ENCODE measurements at places on chromosomes 5 and 9. TPM values are rescaled to one million over a fixed set of nuclear protein-coding genes. Genes with fewer than 3 reads are reported as not detected.

Gene CCNO
- total RNA-seq, result 3.8 TPM

DNA sequence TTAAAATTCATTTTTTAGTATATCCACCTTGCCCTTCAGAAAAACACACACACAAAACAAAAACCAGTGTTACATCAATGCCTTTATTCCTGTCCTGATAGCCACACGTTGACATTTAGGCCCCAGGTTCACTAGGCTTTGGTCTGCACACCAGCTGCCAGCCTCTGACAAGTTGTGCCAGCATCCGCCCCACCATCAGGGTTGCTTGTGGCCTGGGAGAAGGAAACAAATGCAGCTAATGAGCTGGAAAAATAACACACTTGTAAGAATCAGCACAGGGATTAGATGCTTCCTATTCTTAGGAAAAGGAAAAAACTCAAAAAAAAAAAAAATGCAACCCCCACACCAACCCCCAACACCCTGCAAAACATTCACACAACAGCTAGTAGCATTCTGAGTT is 404.0 kb upstream of the GRIA1 start:
- H3K27ac ChIP-seq, result no peak overlapping the region

Gene GHR
- 0.87 TPM for total RNA-seq

DNA sequence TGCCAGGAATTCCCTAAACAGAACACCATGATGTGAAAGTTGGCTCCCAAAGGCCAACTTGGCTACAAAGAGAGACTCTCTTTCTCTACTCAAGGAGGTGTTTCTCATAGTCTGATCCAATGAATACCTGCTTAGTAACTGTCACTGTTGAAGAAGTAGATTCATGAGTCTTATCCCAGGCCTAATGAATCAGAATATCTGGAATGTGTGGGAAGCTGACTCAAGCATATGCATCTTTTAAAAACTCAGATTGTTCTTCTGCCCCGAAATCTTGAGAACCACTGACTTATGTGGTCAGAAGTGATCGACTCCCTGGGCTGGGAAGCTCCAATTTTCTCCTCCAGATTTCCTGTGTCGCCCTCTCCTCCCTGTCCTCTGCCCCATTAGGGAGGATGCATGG is 345.6 kb downstream of the PLK2 start:
- no peaks in the 10 kb centered on the region for H3K27me3 ChIP-seq
- H3K4me1 ChIP-seq, result no peaks in the 10 kb centered on the region
- no peak for DNase-seq
- H3K27ac ChIP-seq, result no peak overlapping the region
- no peak overlapping the region for H3K4me3 ChIP-seq
- H3K36me3 ChIP-seq, result no peaks in the 10 kb centered on the region

Gene SKP2
- 20.3 TPM for total RNA-seq

Gene IL4
- total RNA-seq, result not detected

Gene ANKRD34B
- total RNA-seq, result not detected

GRCh38 chr9:33161589-33162132 is 5.5 kb downstream of the B4GALT1 start:
- peak overlapping the region; percentile 98 for H3K27ac ChIP-seq
- H3K4me1 ChIP-seq, result peaks cover 81% of the 10 kb centered on the region
- peak overlapping the region; percentile 28 for H3K4me3 ChIP-seq
- H3K36me3 ChIP-seq, result no peaks in the 10 kb centered on the region
- DNase-seq, result peak; percentile 78

Gene STKLD1
- total RNA-seq, result not detected

DNA sequence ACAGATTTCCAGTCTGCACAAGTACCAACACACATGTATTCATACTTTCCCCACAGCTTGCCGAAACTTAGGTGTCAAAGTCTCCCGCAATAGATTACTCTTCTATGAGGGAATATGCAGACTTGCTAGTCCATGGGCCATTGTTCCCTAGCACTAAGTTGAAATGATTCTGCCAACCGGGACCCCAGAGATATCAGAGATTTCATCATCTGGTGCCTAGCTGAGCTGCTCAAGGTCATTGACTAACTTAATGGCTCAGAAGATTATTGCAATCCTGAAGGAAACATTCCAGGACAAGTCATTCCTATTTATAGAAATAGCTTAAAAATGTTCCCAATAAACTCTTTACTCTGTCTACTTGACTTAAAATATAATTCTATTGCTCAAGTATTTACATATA is 202.6 kb downstream of the PIK3R1 start:
- no peak for DNase-seq
- H3K4me1 ChIP-seq, result peaks cover 18% of the 10 kb centered on the region
- no peaks in the 10 kb centered on the region for H3K36me3 ChIP-seq
- no peaks in the 10 kb centered on the region for H3K27me3 ChIP-seq
- peak overlapping the region; percentile 21 for H3K27ac ChIP-seq

GRCh38 chr9:16103620-16104397 is 551.0 kb downstream of the CCDC171 start:
- DNase-seq, result no peak
- no peaks in the 10 kb centered on the region for H3K4me1 ChIP-seq
- no peak overlapping the region for H3K27ac ChIP-seq
- no peaks in the 10 kb centered on the region for H3K36me3 ChIP-seq

- no peak overlapping the region for H3K4me3 ChIP-seq
- H3K27ac ChIP-seq, result no peak overlapping the region
- DNase-seq, result no peak
- no peaks in the 10 kb centered on the region for H3K36me3 ChIP-seq
- no peaks in the 10 kb centered on the region for H3K4me1 ChIP-seq
Measured at GRCh38 chr5:179211631-179212030, 133.6 kb downstream of the ADAMTS2 start.

Gene ARL15
- total RNA-seq, result 1.7 TPM

DNA sequence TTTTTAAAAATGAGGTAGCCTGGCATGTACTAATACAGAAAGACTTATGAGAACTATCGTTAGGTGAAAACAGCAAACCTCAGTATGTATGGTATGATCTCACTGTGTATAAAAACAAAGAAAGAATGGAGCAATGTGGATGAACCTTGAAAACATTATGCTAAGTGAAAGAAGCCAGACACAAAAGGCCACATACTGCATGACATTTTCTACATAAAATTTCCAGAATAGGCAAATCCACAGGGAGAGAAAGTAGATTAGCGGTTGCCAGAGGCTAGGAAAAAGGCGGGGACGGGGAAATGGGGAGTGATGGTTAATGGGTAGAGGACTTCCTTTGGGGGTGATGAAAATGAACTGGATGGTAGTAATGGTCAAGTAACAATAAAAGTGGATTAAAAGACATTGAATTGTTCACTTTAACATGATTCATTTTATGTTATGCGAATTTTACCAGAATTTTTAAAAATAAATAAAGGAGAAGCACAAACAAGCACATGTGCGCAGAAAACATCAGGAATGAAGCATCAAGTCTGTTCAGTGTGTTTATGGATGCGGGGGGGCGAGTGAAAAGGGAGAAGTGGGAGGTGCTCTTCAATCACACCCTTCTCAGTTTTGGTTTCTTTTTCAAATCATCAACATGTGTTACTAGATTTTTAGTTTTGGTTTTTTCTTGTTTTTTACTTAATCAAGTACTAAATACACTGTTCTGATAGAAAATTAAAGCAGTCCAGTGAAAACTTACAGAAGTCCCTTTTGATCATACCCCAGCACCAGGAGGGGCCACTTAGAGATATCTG is 16.3 kb downstream of the ROR2 start:
- H3K27ac ChIP-seq, result peak overlapping the region; percentile 26
- H3K36me3 ChIP-seq, result no peaks in the 10 kb centered on the region
- H3K4me3 ChIP-seq, result no peak overlapping the region
- peaks cover 8% of the 10 kb centered on the region for H3K4me1 ChIP-seq
- DNase-seq, result peak; percentile 51
- no peaks in the 10 kb centered on the region for H3K27me3 ChIP-seq

DNA sequence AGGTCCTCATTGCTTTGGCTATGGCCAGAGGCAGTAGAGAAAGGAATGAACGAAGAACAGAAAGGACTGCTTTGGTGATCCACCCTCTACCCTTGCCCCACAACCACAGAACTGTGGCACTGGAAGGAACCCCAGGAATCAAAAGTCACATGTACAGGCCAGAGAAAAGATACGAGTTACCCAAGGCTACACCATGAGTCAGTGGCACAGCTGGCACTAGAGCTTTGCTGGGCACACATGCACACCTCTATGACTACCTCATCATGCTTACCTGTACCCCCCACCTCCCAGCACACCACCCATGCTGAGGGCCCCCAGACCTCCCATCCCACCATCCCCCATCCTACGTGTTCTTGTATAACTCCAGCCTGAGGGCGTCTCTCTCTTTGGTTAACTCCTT is 13.1 kb downstream of the GOLGA2 start:
- no peak overlapping the region for H3K4me3 ChIP-seq
- no peaks in the 10 kb centered on the region for H3K27me3 ChIP-seq
- H3K36me3 ChIP-seq, result peaks cover 100% of the 10 kb centered on the region
- no peaks in the 10 kb centered on the region for H3K4me1 ChIP-seq
- DNase-seq, result no peak

Gene FAM221B
- total RNA-seq, result not detected

Gene PRXL2C
- 11.6 TPM for total RNA-seq

- no peak for DNase-seq
- H3K27ac ChIP-seq, result no peak overlapping the region
- no peaks in the 10 kb centered on the region for H3K27me3 ChIP-seq
- no peaks in the 10 kb centered on the region for H3K4me1 ChIP-seq
- no peak overlapping the region for H3K4me3 ChIP-seq
Measured at GRCh38 chr5:2201011-2201410, 318.3 kb upstream of the IRX4 start.

DNA sequence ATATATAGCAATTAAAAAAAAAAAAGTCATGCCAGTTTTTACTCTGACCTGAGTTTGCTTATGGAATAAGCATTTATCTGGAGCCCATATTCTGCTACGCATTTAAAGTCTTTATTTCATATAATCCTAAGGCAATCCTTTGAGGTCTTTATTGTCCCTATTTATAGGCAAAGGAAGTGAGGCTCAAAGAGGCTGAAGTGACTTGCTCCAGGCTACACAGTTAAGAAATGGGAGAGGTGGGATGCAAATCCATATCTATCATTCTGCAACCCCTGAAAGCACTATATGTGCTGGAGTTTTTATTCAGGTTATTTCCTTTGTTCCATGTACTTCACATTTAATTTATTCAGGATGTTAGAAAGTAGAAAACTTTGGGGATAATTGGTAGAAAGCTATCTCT is 12.1 kb downstream of the KDM3B start:
- no peaks in the 10 kb centered on the region for H3K36me3 ChIP-seq
- H3K4me1 ChIP-seq, result peaks cover 61% of the 10 kb centered on the region
- no peaks in the 10 kb centered on the region for H3K27me3 ChIP-seq
- no peak for DNase-seq
- no peak overlapping the region for H3K27ac ChIP-seq

- H3K27ac ChIP-seq, result peak overlapping the region; percentile 39
- H3K4me1 ChIP-seq, result peaks cover 7% of the 10 kb centered on the region
- H3K36me3 ChIP-seq, result no peaks in the 10 kb centered on the region
- H3K4me3 ChIP-seq, result no peak overlapping the region
- H3K27me3 ChIP-seq, result no peaks in the 10 kb centered on the region
- DNase-seq, result no peak
Measured at GRCh38 chr5:71924325-71924724, 182.9 kb upstream of the MAP1B start.

DNA sequence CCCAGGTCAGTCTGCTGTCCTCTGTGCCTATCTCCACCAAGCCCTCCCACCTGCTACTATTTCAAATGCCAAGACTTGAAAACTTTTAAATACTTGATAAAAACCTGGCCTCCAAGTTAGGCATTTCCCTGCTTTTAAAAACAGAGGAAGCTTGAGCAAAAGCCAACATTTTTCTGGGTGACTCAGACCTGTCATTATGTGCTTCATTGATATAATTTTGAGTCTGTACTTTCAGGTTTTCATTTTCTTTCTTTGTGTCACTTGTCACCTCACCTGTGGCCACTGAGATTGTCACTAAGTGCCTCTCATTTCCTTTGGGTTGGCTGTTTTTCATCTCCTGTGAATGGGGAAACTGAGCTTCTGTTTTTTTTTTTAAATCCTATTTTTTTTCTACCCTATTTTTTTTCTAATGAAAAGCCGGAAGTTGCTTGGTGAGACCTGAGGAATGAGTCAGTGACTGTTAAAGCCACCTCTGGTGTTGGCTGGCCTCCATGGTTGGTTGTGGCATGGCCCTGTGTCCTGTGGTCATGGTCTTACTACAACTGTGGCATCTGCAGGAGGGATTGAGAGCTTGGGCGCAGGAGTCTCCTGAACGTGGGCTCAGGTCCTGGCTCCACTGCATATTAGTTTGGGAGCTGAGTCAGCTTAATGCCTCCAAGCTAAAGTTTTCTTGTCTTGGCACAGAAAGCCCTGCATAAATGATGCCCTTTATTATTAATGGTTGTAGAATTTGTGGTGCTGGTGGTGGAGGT is 56.7 kb downstream of the ARHGAP26 start:
- peaks cover 58% of the 10 kb centered on the region for H3K4me1 ChIP-seq
- peak overlapping the region; percentile 69 for H3K27ac ChIP-seq
- H3K36me3 ChIP-seq, result no peaks in the 10 kb centered on the region
- DNase-seq, result no peak
- H3K27me3 ChIP-seq, result no peaks in the 10 kb centered on the region

GRCh38 chr9:70111042-70111602 is 67.5 kb downstream of the MAMDC2 start:
- peak; percentile 84 for DNase-seq
- peaks cover 26% of the 10 kb centered on the region for H3K36me3 ChIP-seq
- H3K27me3 ChIP-seq, result no peaks in the 10 kb centered on the region
- H3K4me3 ChIP-seq, result no peak overlapping the region

Gene PLEKHG4B
- total RNA-seq, result 4.0 TPM

DNA sequence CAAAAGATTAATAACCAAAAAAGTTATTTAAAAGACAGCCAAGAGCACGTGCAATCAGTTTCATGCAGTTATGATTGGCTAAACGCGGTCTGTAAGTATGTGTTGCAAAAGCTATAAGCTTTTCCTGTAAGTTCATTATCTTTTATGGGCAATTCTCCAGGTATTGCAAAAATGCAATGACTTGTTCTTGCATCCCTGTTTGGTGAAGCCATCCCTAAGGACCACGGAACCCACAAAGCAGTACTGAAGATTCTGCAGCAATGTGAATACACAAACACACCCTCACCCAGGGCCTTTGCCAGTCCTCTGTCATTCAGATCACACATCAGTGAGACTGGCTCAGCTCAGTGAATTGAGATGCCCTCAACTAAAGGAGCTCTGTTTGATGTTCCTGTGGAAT is 11.4 kb downstream of the GCNT4 start:
- H3K4me3 ChIP-seq, result no peak overlapping the region
- H3K27me3 ChIP-seq, result no peaks in the 10 kb centered on the region
- DNase-seq, result no peak
- no peak overlapping the region for H3K27ac ChIP-seq
- H3K36me3 ChIP-seq, result no peaks in the 10 kb centered on the region

Gene BARHL1
- not detected for total RNA-seq

GRCh38 chr5:32449262-32449661 is 4.7 kb upstream of the ZFR start:
- no peak overlapping the region for H3K4me3 ChIP-seq
- peaks cover 9% of the 10 kb centered on the region for H3K4me1 ChIP-seq
- no peaks in the 10 kb centered on the region for H3K27me3 ChIP-seq
- no peak for DNase-seq

DNA sequence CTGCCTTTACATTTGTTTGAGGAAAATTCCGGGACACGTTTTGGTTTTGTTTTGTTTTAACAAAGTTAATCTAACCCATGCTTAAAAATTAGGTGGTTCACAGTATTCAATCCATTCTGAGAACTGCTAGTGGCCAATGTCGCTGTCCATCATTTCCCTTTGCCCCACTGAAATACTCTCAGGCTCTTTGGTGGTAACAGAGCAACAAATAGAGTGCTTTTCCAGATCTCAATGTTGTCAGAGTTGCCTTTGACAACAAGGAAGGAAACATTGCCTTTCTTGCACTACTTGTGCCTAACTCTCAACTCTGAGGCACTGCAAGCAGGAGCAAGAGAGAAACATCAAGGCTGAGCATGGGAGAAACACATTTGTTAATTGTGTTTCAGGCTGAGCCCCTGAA is 154.0 kb downstream of the MCTP1 start:
- H3K27ac ChIP-seq, result no peak overlapping the region
- H3K4me1 ChIP-seq, result no peaks in the 10 kb centered on the region
- no peaks in the 10 kb centered on the region for H3K27me3 ChIP-seq
- H3K4me3 ChIP-seq, result no peak overlapping the region
- DNase-seq, result peak; percentile 18
- no peaks in the 10 kb centered on the region for H3K36me3 ChIP-seq
